Activated CD8-positive, alpha-beta memory T cell treated with anti-CD3 and anti-CD28 coated beads for 4 hours (primary cell): ENCODE measurements at places on chromosomes 5 and 9.

GRCh38 chr9:105751761-105752160 lies 57.4 kb downstream of the TMEM38B start:
- DNase-seq, result no peak

DNA sequence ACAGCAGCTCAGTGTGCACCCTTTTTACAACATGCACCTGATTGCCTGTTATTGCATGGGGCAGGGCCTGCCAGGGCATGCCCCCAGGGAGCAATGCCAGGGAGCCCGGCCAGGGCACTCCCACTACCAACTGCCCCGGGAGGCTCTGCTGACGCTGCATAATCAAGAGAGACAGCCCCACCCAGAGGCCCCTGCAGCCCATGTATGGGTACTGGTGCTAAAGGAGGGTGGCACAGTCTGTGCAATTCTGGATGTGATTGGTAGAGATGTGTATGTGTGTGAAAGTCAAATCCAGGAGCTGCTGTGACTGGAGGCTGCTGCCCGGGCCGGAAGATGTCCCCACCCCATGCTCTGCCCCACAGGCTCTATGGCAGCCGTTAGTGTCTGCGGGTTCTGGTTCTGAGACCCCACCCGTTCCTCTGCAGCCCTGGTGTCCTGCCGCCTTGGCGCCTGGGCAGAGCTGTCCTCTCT lies 3.9 kb upstream of the NEURL1B start:
- no peak for DNase-seq

DNA sequence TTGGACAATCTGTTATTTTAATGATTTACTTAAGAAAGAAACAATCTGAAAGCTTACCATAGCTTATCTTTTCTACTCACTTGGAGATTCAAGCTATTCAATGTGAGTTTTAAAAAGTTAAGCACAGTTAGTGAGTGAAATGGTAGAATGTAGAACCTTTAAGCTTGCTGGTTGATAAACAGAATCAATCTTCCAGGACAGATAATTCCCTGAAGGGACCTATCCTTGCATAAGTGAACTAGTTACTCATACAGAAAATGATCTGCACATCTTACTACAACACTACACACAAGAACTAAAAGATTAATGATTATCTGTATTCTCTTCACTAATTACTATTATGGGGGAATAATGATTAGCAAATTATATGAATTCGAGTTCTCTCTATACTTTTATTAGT lies 165.6 kb downstream of the PALM2AKAP2 start:
- DNase-seq, result no peak

DNA sequence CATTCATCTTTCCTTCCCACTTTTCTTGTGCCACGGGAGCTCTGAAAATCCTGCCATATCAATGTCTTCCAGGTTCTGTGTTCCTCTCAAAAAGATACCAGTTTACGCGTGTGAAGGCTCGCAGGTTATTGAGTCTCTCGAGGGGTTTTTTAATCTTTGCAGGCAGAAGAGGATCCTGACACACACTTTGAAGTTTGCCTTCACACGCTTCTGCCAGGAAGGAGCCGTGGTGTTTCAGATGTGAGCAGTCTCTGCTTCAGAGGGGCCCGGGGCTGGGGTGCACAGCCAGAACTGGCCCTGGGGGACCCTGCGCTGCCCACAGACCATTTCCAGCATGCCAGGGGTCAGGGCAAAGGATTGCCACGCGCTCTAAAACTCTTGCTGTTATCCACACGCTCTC lies 167.2 kb downstream of the TTLL11 start:
- DNase-seq, result no peak

GRCh38 chr5:95075111-95075510 lies 209.8 kb downstream of the MCTP1 start:
- no peak for DNase-seq

- no peak for DNase-seq
These were observed 183.5 kb downstream of the TRIM32 start for GRCh38 chr9:116870566-116870965.

DNA sequence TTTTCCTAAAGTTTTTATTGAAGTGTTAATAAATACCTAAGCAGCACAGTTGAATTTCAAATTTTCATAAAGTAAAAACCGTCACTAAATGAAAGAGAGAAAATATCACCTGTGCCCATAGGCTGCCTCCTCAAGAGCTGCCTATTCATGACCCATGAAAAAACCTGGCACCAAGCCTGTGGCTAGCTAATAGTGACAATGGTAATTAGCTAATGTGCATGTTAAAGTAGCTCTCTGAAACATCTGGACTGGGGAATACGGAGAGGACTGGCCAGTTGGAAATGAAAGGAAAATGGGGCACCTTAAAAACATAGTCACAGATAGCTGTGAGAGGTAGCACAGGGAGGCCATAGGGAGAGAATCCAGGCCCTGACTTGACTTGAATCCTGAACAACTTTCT lies 5.4 kb upstream of the GNE start:
- DNase-seq, result no peak
